Thyroid gland (tissue), 4 donors: ENCODE measurements at places on chromosomes 5 and 9. TPM values are rescaled to one million over a fixed set of nuclear protein-coding genes. Genes with fewer than 3 reads are reported as not detected.
A peak's percentile ranks its signal among the peaks of the same experiment; 100 is the strongest.

Gene PPIP5K2
- total RNA-seq: 40.1 TPM

DNA sequence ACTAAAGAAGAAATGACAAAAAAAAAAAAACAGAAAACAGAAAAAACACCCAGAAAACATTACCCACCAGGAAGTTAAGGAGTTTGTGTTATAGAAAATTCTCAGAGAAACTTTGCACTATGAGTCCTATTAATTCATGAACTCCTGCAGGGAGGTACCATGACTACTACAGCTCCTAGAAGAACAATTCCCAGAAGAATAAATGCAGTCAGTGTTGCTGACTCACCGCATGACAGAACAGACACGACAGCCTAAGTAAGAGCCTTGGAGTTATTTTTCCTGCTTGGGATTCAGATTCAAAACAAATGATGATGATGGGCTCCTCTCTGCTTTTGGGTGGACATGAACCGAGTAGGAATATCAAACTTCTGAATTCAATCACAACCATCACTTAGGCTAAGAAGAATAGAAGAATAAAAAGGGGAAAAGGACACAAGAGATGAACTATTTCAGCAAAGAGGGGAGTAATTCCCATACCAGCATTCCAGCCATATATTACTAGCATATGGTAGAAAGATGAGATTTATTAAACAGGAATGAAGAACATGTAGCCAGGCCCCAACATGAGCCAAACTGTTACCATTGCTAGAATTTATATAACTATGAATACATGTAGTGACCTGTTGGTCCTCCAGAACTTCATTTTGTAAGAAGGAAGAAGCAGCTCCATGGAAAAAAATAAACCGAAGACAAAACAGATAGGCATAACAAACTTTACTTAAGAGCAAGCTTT, 209.6 kb upstream of the PDE4D start:
- H3K27ac ChIP-seq: no peak overlapping the region
- no peak overlapping the region for H3K4me3 ChIP-seq
- no peaks in the 10 kb centered on the region for H3K27me3 ChIP-seq
- DNase-seq: no peak
- H3K36me3 ChIP-seq: no peaks in the 10 kb centered on the region

Gene SLIT3
- 28.4 TPM for total RNA-seq

DNA sequence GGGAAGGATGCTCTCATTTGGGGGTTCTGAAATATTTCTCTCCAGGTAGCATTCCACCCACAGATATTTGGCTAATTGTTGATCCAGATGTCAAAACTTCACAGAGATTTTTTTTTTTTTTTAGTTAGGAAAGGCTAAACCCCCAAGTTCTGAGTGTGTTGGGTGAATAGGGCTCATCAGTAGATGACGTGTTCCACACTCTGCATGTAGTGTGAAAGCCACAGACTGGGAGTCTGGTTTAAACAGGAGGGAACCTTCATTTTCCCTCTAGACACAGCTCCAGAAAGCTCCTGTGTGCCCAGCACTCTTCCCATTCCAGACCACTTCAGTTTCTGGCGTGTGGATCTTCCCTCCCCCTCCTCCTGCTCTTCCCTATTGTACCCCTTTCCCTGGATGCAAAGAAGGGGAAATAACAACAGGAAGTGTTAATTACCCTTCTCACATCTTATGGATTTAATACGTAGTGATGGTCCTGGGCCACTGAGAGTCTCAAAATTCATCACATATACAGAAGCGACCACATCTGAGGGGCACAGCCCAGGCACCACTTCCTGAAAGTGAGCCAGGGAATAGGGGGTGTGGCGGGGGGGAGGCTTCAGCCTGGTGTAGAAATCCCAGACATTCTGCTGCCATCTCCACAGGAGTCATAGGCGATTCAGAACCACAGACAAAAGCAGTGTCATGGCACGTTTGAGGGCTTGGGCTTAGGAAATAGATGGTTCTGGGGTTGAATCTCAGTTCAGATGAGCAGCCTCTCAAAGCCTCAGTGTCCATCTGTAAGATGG, 65.1 kb downstream of the DAP start:
- no peak for DNase-seq
- no peaks in the 10 kb centered on the region for H3K27me3 ChIP-seq
- H3K4me1 ChIP-seq: peaks cover 41% of the 10 kb centered on the region
- H3K36me3 ChIP-seq: no peaks in the 10 kb centered on the region

DNA sequence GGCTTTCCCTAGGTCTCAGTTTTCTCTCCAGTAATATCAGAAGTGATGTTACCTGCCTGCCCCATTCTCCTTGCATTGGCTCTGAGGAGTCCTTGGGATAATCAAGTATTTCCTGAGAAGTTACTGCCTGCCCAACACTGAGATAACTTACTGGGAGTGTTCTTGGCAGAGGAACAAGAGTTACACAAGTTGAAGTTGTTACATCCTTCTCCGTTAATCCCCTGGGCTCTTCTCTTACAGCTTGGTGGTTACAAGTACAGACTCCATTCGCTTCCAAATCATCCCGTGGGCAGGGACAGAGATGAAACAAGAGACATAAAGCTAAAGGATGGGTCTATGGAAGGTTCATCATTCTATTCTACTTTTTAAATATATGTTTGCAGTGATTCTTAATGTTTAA, 74.1 kb upstream of the SAP30L start:
- peaks cover 27% of the 10 kb centered on the region for H3K4me1 ChIP-seq
- no peaks in the 10 kb centered on the region for H3K27me3 ChIP-seq
- DNase-seq: peak; percentile 17
- H3K36me3 ChIP-seq: no peaks in the 10 kb centered on the region

DNA sequence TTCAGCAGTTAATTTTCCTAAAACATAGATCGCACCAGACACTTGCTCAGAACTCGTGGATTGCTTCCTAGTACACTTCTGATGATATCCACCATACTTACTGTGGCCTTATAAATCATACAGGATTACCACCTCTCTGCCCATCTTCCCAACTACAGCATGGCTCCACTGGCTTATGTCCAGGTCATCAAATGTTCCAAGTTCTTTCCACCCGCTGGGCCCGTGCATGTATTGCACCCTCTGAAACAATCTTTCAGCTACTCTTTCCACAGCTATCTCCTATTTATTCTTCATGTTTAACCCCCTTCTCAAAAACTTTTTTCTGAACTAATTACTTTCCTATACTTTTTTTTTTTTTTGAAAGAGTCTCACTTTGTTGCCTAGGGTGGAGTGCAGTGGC, 18.5 kb downstream of the FBXW2 start:
- no peaks in the 10 kb centered on the region for H3K4me1 ChIP-seq
- H3K36me3 ChIP-seq: peaks cover 38% of the 10 kb centered on the region
- H3K4me3 ChIP-seq: no peak overlapping the region
- H3K27me3 ChIP-seq: no peaks in the 10 kb centered on the region
- DNase-seq: no peak
- no peak overlapping the region for H3K27ac ChIP-seq

Gene HTR1A
- 0.38 TPM for total RNA-seq

- peaks cover 72% of the 10 kb centered on the region for H3K4me1 ChIP-seq
- no peaks in the 10 kb centered on the region for H3K27me3 ChIP-seq
- H3K36me3 ChIP-seq: no peaks in the 10 kb centered on the region
- no peak overlapping the region for H3K4me3 ChIP-seq
Measured at GRCh38 chr9:70392850-70393249, 21.6 kb downstream of the KLF9 start.

Gene GMCL2
- total RNA-seq: not detected

GRCh38 chr5:14659821-14660607, 4.5 kb upstream of the OTULIN start:
- no peak overlapping the region for H3K27ac ChIP-seq
- H3K27me3 ChIP-seq: no peaks in the 10 kb centered on the region
- H3K4me3 ChIP-seq: no peak overlapping the region
- no peak for DNase-seq
